ENCODE measurements at places on chromosomes 4 and X. TPM values are rescaled to one million over a fixed set of nuclear protein-coding genes. Genes with fewer than 3 reads are reported as not detected.

GRCh38 chr4:4502694-4503311 is 39.0 kb downstream of the STX18 start:
- no peak for DNase-seq

GRCh38 chr4:13920901-13921300 is 293.4 kb upstream of the BOD1L1 start:
- DNase-seq, result peak; percentile 100

DNA sequence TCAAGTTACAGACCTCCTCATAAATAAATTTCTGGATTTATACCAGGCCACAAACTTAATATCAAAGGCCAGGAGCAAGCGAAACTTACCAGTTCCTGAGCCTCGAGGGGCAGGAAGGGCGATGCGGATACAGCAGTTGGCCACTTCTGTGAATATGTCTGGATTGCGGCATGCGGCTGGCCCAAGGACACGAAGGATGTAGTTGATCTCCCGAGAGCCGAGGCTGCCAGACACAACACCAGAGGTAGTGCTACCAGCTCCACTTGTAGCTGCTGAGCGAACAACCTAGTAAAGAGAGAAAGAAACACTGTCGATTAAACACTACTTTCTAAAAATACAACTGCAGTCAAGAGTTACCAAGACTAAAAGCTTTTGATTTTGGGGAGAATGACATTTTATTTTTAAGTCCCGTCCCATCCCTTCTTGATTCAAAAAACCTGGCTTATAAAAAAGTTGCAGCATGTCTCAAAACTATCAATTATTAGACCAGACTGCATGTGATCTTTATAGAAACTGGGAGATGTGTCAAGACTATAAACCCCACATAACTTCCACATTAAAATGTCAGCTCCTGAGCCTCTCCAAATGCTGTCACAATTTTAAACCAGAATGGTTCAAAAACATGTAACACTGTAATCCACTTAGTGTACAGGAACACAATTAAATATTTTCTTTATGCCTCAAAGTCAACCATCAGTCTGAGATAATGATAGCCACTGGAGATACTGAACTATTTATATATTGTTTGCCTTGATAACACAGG is 105.6 kb downstream of the HUWE1 start:
- DNase-seq, result no peak

Gene GPRASP3
- total RNA-seq, result 5.3 TPM

Gene JADE3
- 3.9 TPM for total RNA-seq

- DNase-seq, result no peak
Measured at GRCh38 chr4:19486400-19486799, 765.3 kb upstream of the SLIT2 start.

DNA sequence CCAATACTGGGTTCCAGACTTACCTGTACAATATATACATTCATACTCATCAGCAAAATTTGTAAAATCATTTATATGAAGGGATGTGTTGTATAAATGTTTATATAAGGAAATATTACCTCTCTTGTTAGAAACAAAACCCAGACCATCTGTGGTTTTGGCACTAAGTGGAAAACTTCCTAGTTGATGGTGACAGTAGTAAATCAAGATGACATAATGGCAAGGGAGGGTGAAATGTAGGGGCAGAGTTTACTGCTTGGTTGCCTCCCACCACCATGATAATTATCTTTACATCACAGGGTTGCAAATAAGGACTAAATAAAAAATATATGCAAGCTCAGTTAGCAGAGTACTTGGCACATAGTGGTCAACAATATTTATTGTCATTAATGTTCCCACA is 365.3 kb upstream of the TEX13C start:
- no peak for DNase-seq

Data from fibroblast of the aortic adventitia (primary cell).